Cerebellar cortex (tissue), 1 donor: ENCODE measurements at places on chromosomes 5 and 9.
A peak's percentile ranks its signal among the peaks of the same experiment; 100 is the strongest.

DNA sequence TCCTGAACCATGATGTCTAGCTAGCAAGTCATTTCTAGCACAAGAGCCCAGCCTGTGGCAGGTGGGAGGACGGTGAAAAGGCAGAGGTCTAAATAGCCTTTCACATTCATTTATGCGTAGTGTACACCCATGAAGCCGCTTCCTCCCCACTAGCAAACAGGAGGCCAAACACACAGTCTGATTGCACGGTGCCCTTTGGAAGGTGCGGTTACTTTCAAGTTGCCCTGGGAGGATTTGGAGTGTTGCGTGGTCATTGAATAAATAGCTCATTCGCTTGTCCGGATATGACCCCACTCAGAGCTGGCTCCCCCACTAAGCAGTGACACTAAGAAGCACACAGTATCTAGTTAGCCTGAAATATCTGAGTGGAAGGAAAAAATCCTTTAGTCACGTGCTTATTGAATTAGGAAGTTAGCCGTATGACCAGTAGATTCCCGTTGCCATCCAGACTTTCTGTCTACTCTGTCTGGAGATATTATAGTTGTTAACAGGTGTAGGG, 664 bp upstream of the ARSB start:
- peak; percentile 63 for DNase-seq

- DNase-seq: peak; percentile 15
Measured at GRCh38 chr5:72850113-72850512, 33.7 kb downstream of the TNPO1 start.

DNA sequence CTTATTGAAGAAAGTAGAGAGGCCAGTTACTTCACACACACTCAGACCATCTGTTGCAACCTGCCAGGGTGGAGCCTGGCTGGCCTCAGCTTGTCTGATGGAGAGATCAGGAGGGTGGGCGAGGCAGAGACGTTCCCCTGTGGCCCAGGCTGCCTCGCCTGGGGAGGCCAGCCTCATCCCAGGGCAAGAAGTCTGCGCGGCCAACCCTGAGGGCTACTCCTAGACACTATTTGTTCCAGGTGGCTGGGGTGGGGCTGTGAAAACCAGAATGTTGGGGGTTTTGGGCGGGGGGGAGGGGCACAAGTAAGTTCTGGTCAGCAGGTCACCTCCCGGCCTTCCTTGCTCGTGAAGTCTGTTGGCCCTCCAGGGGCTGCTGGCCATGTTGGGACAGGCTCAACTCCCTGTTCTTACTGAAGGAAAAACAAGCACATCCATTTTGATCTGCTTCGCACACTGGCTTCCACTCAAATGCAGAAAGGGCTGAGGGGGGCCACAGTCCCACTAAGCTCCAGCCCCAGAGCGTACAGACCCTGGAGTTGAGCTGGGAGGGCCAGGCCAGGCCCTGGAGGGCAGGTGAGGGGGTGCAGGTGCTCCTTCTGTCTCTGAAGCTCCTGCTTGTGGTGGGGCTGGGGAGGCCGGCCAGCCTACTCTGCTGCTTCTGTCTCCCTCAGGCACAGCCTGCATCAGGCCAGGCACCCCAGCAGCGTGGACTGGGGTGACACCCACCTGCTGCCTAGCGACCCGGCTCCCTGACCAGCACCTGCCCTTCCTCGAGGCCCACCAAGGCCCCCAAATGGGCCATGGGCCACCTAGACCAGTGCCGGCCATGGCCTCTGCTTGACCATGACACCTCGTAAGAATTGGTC, 46.6 kb downstream of the SECISBP2 start:
- no peak for DNase-seq

- no peak for DNase-seq
Measured at GRCh38 chr5:150254774-150255173, 34.8 kb downstream of the CAMK2A start.

- DNase-seq: no peak
Measured at GRCh38 chr9:132531710-132532570, 50.5 kb upstream of the BARHL1 start.

- no peak for DNase-seq
Measured at GRCh38 chr5:51961154-51961562, 577.9 kb downstream of the ISL1 start.

- no peak for DNase-seq
Measured at GRCh38 chr9:100049551-100049950, 49.2 kb downstream of the ERP44 start.

DNA sequence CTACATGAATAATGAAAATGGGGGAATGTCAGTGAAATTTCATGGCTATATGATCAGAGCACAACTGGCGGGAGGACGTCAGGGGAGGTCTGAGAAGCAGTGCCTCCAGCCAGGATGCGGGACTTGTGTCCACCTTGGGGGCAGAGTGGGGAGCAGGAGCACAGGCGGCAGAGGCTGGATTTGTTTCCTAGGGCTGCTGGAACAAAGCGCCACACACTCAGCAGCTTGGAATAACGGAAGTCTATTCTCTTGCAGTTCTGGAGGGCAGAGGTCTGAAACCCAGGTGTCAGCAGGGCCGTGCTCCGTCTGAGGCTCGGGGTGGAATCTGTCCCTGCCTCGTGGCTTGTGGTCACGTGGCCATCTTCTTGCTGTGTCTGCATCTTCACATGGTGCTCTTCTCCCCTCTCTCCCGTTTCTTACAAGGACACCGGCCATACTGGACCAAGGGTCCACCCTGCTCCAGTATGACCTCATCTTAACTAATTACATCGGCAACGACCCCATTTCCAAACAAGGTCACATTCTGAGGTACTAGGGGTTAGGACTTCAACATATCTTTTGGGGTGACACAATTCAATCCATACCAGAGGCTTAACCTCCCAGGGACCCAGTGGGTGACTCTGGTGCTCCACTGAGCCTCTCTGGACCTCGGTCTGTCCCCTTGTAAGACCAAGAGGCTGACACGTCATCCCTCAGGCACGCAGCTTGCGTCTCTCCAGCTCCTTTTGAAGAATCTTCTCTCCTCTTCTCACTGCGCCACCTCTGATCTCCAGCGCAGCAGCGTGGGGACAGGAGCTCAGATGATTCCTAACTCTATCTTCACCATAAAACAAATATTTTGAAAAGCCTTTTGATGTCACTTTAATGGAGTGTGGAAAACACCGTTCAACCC, 202.5 kb downstream of the CDK5RAP2 start:
- DNase-seq: no peak

DNA sequence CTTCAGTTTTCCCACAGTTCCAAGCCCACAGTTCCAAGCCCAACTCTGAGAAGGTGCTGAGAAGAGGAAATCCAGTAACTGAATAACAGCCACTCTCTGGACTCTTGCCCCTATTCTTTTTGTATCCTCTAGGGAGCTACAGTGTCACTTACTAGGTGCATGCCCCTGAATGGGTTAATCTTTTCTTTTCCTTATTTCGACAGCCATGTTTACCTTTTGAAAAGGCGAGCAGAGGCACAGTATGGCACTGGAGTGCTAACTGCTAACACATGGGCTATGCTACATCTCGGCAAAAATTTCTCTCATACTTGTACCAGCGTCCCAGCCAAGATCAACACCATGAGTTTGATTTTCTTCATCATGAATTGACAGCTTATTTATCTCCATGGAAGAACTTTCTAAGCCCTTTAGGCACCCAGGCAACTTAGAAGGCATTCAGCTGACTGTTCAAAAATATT, 222.6 kb downstream of the EBF1 start:
- DNase-seq: no peak

- no peak for DNase-seq
Measured at GRCh38 chr9:77975036-77975435, 56.6 kb downstream of the GNAQ start.

GRCh38 chr9:127896395-127897192, 2.8 kb downstream of the ST6GALNAC6 start:
- DNase-seq: no peak

DNA sequence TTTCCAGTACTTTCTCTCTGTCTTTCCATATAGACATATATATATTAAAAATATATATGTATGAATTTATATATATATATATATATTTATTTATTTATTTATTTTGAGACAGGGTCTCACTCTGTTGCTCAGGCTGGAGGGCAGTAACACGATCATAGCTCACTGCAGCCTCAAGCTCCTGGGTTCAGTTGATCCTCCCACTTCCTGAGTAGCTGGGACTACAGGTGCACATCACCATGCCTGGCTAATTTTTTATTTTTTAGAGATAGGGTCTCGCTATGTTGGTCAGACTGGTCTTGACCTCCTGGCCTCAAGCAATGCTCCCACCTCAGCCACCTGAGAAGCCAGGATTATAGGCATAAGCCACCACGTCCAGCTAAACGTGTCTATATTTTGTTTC, 210.1 kb downstream of the CD180 start:
- no peak for DNase-seq

DNA sequence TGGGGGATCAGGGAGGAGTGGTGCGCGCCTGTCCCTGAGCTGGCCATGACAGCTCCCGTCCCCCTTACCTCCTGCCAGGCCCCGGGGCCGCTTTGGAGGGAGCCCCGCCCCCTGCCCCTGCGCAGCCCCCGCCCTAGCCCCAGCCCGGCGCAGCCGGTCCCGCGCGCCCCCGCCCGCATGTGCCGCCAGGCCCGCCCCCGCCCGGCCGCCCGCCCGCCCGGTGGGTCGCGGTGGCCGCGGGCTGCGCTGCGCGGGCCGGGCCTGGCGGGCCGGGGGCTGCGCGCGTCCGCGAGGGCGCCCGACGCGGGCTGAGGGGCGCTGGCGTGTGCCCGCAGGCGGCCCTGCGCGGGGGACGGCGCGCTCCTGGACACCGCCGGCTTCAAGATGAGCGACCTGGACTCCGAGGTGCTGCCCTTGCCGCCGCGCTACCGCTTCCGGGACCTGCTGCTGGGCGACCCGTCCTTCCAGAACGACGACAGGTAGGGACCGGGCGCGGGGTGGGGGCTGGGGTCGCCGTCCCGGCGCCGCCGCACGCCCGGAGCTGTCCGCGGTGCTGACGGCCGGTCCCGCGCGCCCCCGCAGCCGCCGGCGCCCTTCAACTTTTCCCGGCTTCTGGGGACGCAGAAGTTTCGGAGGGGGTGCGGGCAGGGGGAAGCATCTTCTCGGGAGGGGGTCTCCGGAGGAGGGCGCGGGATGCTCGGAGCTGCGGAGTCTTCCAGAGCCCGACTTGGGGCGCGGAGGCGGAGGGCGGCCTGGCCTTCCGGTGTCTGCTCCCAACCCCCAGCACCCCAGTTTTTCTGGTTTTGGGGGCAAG, 12.5 kb downstream of the KCNT1 start:
- no peak for DNase-seq

- no peak for DNase-seq
Measured at GRCh38 chr5:10243660-10244240, 5.9 kb downstream of the ATPSCKMT start.

DNA sequence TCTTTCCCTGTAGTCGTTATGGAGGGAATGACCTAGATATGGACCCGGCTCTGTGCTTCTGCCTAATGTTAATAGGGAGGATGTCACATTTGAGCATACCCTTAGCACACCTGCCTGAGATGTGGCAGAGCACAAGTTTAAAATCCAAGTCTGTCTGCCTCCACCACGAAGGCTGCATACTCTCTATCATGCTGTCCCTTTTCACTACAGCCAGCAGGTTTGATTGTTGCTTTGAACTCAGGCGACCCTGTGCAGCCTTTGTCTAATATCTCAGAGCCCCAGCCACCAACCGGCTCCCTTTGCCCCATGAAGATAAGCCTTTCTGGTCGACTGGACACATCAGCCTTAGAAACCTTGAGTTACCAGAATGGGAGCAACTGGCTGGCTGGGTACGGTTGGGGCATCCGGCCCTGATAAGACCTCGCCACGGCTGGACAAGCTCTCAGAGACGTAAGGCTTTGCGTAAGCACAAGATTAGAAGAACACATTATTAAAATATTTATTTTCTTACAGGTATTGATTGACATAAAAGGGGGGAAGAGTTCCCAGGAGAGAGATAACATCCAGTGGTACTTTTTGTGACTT, 222.0 kb upstream of the TRIM32 start:
- no peak for DNase-seq

DNA sequence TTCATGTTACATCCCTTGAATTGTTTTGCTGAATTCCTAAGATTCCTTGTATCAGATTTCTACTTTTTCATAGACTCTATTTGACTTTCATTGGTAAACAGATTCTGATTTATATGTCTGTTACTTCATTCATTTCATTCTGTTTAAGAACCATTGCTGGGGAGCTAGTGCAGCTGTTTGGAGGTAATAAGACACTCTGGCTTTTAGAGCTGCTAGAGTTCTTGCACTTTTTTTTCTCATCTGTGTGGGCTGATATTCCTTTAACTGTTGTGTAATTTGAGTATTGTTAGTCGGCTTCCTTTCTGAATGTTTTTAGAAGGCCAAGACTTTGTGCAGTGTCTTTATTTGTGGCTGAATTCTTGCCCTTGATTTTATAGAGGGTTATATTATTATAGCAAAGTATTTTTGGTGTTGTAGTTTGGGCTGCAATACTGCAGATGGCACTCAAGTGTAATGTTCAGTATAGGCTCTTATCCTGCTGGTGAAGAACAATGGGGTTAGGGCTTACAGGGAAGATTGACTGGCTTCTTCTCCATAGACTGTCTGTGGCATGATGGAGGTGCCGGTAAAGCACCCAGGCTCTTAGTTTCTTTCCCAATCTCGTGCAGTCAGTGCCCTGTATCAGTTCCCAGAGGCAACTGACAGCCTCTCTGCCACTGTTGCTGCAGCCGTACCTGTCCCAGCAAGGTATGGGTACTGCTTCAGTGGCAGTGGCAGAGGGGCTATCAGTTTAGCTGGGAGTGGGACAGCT, 162.2 kb downstream of the OXCT1 start:
- no peak for DNase-seq

GRCh38 chr9:32866273-32866672, 82.9 kb downstream of the TMEM215 start:
- no peak for DNase-seq

DNA sequence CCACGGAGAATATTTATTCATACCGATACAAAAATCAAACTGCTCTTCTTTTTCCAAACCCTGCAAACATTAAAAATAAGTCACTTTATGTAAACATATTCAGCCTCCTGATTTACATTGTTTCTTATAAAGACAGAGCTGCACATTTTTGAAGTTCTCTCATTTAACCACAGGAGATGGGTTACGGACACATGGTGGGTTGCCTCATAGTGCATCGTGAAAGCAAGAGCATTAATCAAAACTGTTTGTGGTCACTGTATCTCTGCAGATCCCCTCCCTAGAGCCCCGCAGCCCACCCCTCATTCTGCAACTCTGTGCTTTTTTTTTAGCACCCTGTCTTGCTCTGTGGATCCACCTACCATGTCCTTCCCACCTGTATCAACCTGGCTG, 43.3 kb upstream of the EQTN start:
- no peak for DNase-seq

DNA sequence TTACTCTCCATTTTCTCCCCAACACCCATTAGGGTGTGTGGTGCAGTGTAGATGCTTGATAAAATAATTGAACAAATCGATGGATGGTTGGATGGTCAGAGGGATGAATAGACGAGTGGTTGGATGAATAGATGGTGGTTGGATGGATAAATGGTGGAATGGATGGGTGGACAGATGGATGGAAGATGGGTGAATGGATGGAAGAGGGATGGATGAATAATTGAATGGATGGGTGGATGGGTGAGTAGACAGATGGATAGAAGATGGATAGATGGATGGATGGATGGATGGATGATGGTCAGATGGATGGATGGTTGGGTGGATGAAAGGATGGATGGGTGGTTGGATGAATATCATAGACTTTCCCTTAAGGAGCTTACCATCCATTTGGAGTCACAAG, 95.0 kb upstream of the BOD1 start:
- no peak for DNase-seq
